Kasumi-1 (cell line): ENCODE measurements at places on chromosomes 4 and X.

DNA sequence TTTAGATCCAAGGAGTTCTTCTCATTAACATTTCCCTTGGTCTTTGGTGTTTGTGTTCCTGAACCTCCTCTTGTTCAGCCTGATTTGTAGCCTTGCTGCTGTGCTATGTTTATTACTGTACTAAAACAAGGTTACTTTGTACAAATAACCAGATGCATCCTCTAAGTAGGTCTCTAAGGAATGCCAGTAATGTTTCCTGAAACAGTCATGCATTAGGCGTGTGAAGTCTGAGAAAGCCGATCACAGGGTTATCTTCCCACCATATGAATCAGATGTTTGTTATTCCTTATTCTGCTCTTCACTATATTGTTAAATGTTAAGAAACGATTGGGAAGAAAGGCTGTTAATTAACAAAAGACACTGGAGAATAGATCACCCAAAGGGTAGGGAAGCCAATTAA lies 66.9 kb downstream of the GALNTL6 start:
- DNase-seq, result no peak

- DNase-seq, result no peak
Observed at GRCh38 chrX:155115174-155115819, 44.0 kb downstream of the BRCC3 start.

DNA sequence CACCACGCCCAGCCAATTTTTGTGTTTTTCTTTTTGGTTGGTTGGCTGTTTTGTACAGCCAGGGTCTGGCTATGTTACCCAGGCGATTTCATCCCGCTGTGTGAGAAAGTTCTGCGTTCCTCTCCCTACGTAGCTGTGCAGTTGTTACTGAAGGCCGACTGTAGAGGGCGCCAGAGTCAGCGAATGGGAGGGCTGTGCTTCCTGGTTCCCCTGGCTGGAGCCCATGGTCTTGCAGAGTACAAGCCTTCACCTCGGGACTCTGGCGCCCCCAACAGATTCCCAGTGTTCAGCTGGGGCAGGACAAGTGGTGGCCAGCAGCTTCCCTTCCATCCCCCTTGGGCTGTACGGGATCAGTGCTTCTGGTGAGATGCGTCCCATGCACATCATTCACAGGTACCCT lies 5.6 kb upstream of the CT45A1 start:
- DNase-seq, result peak; percentile 10

- no peak for DNase-seq
Observed at GRCh38 chr4:17066972-17067371, 168.5 kb upstream of the LDB2 start.

GRCh38 chrX:154136627-154137161 lies 7.3 kb upstream of the OPN1LW start:
- DNase-seq, result peak; percentile 45

DNA sequence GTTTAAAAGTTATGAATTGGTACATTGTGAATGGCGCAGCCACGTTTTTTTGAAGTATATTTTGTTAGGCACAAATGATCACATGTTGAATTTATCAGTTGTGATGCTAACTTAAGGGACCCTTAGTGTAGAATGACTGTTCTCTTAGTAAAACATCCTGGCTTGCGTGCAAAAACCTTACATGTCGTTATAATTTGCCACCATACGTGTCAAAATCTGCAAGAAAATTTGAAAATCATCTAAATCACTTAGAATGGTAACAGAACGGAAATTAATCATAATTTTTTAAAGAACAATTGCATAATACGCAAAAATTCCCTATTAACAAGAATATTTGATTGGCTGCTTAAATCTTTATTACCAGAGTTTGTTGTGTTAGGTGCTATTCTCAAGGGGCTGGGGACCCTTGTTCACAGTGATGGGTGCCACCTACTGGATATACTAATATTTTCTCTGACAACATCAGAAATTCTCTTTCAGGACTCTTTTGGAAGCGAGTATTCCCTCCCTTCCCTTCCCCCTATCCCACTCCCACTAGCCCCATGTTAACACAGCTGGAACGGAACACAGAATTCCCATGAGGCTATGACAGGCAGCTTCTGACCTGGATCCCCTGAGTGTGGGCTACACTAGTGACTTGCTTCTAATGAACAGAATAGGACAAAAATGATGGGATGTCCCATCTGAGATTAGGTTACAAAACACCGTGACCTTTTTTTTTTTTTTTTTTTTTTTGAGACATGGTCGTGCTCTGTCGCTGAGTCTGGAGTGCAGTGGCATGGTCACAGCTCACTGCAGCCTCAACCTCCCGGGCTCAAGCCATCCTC lies 71.8 kb downstream of the SUPT20HL2 start:
- DNase-seq, result peak; percentile 48

- DNase-seq, result no peak
Observed at GRCh38 chrX:134898440-134898839, 92.4 kb upstream of the SMIM10 start.

DNA sequence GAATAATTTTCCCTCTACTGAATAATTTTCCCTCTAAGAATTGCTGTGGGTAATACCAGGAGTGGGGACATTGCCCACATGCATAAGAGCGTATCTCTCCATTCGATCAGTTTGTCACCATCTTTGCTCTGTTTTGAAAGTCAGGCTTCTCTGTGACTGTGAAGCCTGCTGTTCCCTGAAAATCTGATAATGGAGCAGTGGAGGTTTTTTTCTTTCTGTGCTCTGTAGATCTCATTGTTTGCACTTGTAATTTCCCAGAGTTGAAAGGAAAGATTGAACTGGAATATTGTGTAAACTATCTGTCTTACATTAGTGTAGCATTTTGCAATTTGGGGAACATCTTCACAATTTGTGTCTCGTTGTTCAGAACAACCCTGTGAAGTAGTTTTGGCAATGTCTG lies 4.3 kb downstream of the ZXDB start:
- no peak for DNase-seq

- DNase-seq, result no peak
Observed at GRCh38 chr4:11072999-11073398, 355.7 kb downstream of the HS3ST1 start.

GRCh38 chr4:7222521-7222920 lies 30.2 kb downstream of the SORCS2 start:
- no peak for DNase-seq

DNA sequence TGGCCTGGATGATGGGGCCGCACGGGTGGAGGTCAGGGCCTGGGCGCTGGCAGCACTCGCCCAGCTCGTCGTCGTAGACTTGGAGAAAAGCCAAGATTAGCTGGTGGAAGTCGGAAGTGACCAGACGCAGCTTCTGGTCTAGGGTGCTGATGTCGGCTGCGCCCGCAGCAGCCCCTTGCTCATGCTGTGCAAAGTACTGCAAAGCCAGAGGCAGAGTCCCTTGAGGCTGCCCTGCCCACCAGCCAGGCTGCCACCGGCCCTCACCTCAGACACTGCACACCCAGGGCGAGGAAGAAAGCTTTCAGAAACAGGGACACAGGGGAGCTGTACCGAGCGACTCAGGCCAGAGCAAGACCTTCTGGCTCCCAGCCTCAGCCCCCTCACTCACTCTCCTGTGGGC lies 9.7 kb upstream of the TREX2 start:
- DNase-seq, result no peak

- no peak for DNase-seq
Observed at GRCh38 chr4:151692443-151692782, 68.4 kb downstream of the GATB start.

- DNase-seq, result peak; percentile 84
Observed at GRCh38 chr4:112031712-112032328, 113.4 kb upstream of the FAM241A start.

DNA sequence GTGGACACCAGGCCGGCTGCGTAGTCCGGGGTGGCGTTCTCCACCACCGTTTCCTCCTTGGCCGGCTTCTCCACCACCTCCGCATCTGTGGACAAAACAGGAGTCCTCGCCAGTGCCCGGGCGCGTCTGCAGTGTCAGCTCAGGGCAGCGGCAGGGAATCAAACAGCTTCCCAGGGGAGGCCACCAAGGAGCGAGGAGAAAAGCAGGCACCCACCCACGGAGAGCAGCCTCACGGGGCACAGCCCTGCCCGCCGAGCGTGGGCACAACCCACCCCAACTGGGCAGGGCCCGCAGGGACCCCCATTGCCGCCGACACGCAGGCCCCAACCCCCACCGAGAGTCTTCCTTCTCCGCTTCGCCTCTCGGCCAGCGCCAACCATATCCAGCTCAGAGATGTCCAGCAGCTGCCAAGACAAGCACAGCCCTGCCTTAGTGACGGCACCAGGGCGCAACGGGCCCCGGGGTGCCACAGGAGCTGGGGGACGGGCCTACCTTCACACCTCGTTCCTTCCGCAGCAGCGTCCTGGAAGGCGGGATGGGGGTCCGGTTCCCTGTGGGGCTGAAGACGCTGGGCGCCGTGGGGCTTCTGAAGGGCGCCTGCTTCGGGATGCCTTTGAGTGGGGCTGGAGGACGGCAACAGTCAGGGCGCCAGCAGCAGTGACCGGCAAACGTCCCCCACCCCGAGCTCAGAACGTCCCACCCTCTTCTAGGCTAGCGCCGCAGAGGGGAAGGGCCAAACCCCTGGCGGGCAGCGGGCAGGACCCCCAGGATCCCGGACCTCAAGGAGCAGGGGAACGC lies 22.8 kb downstream of the NELFA start:
- no peak for DNase-seq

- no peak for DNase-seq
Observed at GRCh38 chrX:48848847-48849246, 13.4 kb upstream of the PCSK1N start.

GRCh38 chrX:20974326-20974725 lies 399.9 kb upstream of the CNKSR2 start:
- DNase-seq, result peak; percentile 1

DNA sequence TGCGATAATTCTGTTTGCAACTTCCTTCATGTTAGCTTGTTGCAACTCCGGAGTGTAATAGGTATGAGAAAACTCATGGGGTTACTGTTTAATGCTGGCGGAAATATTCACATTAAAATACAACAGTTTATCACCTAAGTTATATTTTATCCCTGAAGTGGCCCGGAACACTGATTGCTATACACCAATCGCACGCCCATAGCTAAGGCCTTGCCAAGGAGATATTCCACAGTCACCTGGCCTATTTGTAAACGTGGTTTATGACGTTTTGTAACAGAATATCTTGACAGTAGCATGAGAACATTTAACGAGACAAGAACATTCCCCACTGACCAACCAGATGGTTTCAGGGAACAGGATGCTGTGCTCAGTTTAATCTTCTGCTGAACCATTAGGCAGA lies 23.2 kb upstream of the FAM90A26 start:
- no peak for DNase-seq

DNA sequence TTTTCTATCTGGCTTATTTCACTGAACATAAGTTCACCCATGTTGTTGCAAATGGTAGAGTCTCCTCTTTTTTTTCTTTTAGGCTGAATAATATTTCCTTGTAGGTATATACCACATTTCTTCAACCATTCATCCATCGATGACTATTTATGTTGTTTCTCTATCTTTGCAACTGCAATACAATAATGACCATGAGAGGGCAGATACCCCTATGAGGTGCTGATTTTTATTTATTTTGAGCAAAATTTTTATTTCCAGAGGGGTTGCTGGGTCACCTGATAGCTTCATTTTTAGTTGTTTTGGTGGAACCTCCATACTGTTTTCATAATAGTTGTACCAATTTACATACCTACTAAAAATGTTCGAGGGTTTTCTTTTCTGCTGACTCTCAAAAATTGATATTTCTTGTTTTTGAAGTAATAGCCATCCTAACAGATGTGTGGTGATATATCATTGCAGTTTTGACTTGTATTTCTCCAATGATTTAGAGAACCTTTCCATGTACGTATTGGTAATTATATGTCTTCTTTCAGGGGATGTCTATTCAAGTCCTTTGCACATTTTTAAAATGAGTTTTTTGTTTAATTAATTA lies 1697.0 kb downstream of the PCDH7 start:
- no peak for DNase-seq

DNA sequence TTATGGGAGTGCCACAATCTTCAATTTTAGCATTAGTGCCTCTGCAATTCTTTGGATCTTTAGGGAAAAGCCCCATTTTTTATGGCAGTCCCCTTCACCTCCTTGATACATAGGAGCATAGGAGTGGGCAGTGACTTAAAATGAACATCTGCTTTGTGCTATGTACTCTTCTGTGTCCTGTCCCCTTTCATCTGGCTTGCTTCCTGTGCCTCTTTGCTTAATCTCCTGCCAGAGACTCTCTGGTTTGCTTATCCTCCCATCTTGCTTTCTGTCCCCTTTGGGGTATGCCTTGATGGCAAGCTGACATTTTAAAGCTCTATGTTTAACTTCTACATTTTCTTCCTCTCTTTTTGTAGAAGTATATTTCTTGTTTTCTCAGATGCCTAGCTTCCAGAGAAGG lies 12.3 kb downstream of the PGK1 start:
- no peak for DNase-seq

GRCh38 chr4:101596781-101597552 lies 193.6 kb upstream of the BANK1 start:
- peak; percentile 32 for DNase-seq

GRCh38 chr4:168942985-168943384 lies 67.1 kb downstream of the CBR4 start:
- DNase-seq, result peak; percentile 7

DNA sequence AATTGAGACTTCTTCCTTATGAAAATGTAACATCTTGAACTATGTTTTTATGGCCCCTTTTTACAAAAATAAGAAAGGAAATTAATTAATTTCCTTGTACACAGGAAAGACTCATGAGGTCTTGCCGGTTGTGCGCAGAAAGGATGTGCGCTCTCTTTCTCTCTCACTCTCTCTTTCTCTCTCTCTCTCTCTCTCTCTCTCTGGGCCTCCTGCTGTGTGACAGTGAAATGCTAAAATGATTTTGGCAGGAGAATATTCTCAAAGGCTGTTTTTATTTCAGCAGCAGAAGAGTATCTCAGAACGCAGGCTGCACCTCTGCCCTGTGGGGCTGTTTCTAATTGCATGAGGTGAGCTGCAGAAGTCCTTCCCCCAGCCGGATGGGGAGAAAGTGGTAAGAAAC lies 349.0 kb downstream of the MID1IP1 start:
- no peak for DNase-seq

DNA sequence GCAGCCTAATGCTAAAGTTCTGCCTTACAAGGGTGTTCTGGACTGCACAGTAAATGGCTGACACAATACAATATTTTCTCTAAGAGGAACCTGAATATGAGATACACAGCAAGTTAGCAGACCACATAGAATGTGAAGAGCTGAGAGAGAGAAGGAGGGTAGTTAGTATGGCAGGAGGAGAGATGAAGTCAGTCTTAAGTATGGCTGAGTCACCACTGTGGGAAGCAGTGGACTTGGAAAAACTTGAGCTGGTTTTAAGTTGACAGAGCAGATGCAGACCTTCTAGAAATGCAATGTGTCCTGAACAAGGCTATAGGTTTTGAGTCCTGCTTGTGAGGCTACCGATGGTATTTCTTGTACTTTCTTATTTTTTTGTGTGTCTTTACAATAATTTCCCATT lies 172.5 kb downstream of the SH2D1A start:
- no peak for DNase-seq

GRCh38 chr4:3873408-3874027 lies 107.3 kb downstream of the ADRA2C start:
- no peak for DNase-seq

DNA sequence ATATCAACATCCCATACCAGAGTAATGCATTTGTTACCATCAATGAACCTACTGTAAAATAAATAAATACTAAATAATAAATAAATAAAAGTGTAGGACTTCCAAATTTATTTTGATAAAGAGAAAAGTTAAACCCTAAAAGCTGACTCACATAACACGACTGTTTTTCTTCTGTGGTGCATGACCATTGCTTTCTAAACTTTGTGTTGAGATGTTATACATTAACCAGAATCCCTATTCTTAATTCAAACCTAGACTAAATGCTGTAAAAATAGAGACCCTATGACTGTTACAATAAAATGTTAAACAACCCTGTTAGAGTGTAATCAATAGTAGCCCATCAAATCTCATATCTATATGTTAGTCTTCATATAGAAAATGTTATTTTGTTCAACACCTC lies 20.9 kb upstream of the PRMT9 start:
- no peak for DNase-seq

GRCh38 chrX:45762699-45763647 lies 562.3 kb upstream of the DIPK2B start:
- DNase-seq, result peak; percentile 23
